ENCODE measurements at places on chromosomes 12 and 14.

DNA sequence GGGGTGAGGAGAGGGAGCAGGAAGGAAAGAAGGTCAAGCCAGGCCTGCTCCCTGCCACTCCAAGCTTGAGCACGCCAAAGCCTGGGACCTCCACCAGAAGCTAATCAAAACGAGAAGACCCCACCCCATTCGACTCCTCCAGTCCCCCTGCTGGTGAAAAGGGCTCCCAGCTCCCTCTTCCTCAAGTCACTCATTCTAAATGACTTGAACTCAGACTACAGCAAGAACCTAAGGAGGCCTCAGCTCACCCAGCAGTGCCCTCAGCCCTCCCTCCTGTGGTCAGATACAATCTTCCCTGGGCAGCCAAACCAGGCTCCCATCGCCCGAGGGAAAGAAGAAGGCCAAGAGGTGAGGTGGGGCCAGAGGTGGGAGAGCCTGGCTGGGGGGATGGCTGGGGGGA, 17.4 kb downstream of the HDAC7 start:
- no peak for DNase-seq

- DNase-seq: no peak
Measured at GRCh38 chr14:77752799-77753516, 8.0 kb downstream of the SNW1 start.

DNA sequence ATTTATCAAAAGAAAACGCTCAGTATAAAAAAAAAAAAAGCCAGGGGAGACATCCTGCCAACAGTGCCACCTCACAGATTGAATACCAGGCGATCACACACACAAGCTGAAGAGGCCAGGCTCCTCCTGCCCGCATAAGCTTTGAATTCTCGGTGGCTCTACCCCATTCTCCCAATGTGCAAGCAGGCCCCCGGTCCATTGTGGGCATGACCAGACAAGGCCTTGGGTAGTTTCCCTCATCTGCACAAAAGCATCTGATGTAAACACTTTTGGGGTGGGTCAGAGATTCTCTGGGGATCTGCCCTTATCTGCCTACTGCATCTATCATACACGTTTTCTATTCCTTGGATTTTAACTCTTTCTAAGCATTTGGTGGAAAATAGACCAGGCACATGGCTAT, 16.2 kb downstream of the KLRF2 start:
- no peak for DNase-seq

DNA sequence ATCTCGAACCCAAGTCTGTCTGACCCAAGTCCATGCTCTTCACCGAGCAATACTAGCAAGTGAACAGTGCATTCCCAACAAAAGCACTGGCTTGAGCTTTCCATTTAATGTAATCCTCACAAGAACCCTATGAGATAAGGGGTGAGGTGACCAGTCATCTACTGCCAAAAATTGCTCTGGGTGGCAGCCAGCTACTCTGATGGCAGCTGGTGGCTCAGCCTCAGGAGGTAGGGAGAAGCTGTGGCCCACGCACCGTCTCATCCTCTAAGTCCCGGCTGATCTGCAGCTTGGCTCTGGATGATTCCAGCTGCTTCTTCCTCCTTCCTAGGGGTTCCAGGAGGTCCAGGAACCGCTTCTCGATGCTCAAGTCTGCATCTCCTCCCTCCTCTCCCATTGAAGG, 75.2 kb downstream of the PLEKHG3 start:
- no peak for DNase-seq

DNA sequence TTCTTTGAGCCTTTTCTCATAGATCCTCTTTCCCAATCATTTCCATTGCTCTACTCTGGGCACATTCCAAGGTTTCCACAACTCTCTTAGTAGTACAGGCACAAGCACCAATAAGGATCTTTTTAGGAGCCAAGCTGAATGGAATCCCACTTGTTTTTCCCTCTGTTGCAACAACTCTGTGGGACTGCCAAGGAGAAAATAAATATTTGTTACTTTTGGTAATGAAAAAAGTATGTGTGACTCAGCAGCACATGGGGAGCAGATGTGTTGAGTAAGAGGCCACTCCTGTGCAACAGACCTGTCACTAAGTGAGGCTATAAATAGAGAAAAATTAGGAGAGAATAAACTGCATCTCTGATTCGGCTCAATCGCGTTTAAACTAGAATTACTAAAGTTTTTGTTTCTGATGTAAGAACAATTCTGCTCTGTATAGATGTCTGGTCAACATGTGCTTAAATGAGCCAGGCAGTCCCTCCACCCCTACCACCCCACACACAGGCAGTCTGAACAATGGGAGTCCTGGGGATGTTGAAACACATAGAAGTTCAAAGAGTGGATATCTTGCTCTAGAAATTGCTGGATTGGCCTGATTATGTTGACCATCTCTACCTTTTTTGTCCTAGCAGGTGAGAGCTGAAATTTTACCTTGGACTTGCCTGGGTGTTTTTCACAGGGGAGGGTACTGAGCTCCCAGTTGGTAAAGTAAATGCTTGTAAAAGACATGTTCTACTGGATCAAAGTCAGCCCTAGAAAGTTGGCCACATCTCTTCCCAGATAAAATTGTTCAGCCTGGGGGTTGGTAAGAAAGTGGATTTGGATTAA, 244.3 kb upstream of the NOVA1 start:
- no peak for DNase-seq

GRCh38 chr14:100149851-100150611, 9.4 kb downstream of the DEGS2 start:
- no peak for DNase-seq

DNA sequence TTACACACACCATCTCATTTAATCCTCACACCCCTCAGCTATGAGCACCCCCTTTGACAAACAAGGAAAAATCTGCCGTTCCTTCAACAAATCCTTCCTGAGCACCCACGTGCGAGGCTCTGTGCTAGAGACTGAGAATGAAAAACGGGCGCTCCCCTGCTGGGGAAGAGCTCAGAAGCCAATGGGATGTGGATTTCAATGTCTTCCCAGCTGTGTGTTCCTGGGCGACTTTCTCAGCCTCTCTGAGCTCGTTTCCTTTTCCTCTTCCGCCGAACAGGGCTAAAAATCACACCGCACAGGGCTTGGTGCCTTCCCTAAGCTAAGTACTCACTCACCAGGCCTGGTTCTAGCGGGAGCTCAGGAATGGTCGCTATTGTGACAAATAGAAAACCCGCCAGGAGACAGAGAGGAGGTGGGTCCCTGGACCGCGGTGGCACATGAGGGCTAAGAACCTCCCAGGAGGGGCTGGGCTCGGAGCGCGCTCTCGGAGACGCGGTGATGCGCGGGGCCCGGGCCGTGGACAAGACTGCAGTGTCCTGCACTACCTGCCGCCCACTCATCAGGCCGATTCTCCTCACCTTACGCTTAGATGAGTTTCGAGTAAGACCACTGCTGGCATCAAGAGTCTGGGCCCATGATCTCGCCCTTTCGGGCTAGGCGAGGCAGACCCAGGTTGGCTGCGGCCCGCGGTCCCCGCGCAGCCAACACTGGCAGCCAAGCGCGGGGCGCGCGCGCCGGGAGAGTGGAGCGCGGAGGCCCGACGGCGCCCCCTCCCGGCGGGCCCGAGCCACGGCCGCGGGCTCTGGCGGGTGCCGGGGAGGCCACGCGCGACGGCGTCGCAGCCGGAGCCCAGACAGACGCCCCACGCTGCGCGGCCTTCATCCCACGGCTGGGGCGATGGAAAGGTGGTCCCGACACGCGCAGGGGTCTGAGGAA, 17.0 kb downstream of the ZDHHC22 start:
- DNase-seq: peak; percentile 16

DNA sequence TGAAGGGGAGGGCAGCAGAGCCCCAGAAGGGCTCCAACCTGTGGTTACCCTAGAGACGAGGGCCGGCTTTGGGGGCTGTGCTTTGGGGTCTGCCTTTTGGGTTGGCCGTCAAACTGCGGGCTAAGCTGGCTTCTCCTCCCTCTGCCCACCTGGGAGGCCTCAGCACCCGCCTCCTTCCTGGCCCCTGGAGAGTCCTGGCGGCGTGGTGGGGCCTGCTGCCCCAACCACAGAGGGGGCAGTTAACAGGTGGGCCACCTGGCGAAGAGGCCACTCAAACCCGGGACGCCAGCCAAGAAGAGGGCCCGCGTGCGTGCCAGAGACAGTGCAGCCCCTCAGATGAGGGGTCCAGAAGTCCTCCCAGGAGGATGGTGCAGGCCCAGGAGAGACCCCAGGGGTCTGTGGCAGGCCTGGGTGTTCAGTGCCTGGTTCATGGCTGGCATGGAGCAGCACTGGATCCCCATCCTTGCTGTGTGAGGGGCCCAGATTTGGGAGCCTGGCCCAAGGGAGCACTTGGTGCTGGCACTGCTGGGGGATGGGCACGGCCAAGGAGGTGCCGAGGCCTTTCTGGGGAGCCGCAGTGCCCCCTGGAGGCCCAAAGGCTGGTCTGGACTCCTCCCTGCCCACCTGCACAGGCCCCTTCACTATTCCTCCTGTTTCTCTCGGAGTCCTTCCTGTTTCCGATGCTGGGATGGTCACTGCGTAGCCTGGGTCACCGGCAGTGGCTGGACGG, 48.8 kb downstream of the LRCOL1 start:
- DNase-seq: no peak

- DNase-seq: no peak
Measured at GRCh38 chr14:83611906-83612390, 1918.0 kb upstream of the FLRT2 start.

DNA sequence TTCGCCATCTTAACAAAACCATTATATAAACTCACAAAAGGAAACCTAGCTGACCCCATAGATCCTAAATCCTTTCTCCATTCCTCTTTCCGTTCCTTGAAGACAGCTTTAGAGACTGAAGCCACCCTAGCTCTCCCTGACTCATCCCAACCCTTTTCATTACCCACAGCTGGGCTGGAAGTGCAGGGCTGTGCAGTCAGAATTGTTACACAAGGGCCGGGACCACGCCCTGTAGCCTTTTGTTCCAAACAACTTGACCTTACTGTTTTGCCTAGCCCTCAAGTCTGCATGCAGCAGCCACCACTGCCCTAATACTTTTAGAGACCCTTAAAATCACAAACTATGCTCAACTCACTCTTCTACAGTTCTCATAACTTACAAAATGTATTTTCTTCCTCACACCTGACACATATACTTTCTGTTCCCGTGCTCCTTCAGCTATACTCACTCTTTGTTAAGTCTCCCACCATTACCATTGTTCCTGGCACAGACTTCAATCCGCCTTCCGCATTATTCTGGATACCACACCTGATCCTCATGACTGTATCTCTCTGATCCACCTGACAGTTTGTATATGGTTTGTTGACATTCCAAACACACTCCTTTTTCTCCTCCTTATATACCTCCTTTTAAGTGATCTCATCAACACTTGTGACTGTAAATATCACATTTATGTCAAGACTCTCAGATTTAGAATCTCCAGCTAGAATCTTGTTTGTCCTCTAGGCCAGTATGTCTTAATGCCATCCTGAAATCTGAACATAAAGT, 208.7 kb downstream of the KITLG start:
- no peak for DNase-seq

- DNase-seq: no peak
Measured at GRCh38 chr12:111393700-111394300, 11.9 kb upstream of the SH2B3 start.

DNA sequence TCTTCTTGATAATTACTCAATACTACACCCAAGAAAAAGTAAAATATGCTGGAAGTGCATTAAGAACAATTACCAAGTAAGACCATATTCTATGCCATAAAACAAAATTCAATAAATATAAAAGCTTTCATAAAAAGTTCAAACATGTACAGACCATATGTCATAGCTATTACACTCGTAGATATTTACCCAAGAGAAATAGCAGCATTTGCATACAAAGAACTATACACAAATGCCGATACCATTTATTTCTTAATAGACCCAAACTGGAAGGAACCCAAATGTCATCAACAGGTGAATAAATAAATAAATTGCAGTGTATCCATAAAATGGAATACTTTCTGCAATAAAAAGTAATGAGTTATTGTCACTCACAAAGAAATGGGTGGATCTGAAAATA, 78.3 kb upstream of the SLC16A7 start:
- DNase-seq: no peak

DNA sequence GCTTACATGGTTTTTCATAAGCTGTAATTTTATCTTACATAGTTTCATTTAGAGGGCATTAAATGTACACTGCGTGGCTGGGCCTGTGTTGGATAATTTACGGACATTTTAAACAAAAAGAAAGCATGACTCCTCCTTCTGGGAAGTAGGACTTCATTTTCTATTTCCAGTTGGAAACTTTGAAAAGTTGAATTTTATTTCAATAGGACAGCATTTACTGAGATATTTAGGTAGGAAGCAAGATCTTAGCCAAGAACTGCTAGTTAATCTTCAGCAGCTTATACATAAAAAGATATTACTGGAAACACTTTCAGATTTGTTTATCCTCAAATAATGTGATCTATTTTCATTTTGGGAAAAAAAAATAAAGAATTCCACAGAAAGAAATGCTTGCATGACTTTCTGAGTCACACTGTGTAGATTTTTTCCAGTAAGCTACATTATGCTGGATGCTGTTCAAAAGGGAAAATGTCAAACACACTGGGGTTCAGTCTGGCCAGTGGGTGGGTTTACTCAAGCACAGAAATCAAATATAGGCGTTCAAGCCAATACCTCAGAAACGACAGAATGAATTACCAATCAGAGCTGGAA, 239.4 kb upstream of the KRR1 start:
- no peak for DNase-seq

GRCh38 chr12:101995684-101996083, 66.1 kb downstream of the WASHC3 start:
- DNase-seq: no peak

GRCh38 chr12:31205054-31205453, 120.9 kb downstream of the SINHCAF start:
- DNase-seq: no peak

DNA sequence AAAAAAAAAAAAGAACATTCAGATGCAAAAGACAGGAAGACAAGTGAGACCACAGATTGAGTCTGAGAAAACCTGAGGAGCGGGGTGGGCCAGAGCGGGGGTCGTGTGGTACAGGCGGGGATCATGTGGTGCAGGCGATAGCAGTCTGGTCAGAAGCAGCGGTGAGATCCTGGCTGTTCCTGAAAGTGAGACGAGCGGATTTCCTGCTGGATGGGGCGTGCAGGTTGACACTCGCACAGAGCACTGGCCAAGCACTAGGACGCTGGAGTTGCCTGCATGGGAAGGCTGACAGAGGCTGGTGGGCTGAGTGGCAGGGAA, 35.7 kb downstream of the CDC42BPB start:
- no peak for DNase-seq

DNA sequence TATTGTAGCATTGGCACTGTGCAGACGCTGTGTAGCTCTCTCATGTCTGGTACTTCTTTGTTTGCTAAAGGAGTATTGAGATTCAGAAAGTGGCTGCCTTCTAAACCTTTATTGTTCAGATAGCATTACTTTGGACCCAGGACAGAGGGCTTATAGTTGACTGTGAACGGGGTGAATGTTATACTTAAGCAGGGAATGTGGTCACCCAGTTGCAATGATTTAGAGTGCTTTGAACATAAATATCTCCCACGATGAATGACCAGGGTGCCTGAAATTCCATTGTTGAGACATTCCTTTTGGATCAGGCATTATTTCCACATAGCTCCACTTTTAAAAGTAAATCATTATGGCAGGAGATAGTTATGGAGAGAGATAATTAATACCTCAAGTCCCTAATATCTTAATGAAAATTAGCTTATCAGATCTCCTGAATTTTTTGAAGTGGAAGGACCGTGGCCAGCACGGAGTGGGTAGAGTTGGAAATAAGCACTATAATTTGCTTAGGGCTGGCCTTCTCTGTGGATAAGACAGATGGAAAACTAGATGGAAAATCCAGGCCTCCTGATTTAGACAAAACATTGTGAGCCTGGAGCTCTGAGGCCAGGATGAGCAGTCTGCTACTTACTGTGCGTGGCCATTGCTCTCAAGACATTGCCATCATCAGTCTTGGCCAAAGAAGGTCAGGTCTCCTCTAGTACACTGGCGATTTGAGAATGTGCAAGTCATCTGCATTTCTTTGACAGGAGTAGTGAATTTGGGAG, 114.5 kb downstream of the ETV6 start:
- DNase-seq: no peak
